HT1080 (cell line): ENCODE measurements at places on chromosomes 7 and 10.
A peak's percentile ranks its signal among the peaks of the same experiment; 100 is the strongest.

GRCh38 chr7:44158873-44159631 lies 17.9 kb upstream of the MYL7 start:
- no peak for DNase-seq

GRCh38 chr10:6580279-6581029 lies 378 bp upstream of the PRKCQ start:
- peak; percentile 56 for DNase-seq

GRCh38 chr7:157897681-157898080 lies 560.9 kb downstream of the DNAJB6 start:
- no peak for DNase-seq

GRCh38 chr10:30192846-30193608 lies 133.6 kb upstream of the JCAD start:
- DNase-seq: no peak

- DNase-seq: no peak
These were observed 2.3 kb upstream of the KCNIP2 start for GRCh38 chr10:101845893-101846292.

DNA sequence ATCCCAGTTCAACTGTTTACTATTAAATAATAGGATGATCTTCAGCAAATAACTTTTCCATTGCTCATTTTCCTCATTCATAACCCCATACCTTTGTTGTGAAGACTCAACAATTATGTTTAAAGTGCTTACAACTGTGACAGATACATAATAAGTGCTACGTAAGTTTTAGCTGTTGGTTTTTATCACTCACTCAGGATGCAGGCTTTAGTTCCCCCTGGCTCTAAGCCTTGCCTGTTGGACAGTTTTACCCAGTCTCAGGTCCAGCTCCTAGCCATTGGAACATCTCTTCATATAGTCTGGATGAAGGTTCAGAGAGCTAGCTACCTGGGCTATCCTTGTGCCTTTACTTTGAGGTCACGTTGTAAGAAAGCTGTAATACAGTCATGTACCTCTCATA lies 353.2 kb downstream of the CRPPA start:
- DNase-seq: no peak

DNA sequence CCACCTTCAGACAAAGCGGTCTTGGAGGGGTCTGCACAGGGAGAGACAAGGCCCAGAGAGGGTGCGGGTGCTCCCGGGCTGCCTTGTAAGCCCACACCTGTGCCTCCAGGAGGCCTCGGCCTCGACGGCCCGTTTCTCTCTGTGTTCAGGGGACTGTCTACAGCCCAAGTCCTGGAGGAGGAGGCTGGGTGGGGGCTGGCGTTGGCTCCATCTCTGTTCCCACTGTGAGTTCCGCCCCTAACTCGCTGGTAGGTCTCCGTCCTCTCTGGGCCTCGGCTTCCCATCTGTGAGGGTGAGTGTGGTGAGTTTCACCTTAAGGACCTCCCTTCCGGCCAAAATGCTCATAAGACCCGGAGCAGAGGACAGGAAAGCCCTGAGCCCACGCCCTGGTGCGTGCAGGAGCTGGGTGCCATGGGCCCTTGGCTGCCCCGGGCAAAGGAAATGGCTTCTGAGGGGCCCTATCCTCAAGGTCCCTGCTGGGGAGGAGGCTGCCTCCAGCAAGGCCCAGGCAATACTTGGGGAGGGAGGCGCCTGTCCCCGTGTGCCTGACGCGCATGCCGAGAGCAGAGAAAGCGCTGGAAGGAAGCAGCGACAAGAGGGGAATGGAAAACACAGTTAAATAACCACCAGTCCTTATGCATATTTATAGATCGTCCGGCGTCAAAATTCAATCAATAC lies 276.8 kb downstream of the ELFN1 start:
- DNase-seq: no peak

- DNase-seq: no peak
These were observed 40.1 kb upstream of the STRIP2 start for GRCh38 chr7:129394101-129394500.

DNA sequence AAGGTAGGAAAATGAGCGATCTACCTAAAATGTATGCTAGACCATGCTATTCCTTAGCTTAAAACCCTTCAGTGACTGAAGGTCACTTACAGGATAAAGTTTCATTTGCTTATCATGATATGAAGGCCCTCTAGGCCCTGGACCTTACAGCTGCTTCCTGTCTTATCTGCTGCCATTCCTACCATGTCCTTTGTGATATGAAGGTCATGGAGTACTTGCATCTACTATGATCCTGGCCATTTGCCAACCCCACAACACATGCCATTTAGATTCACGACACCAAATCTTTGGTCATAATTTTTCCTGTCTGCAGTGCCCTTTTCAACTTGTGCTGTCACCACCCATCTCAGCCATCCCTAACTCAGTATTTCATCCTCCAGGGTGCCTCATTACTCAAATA lies 181.8 kb upstream of the MDFIC start:
- no peak for DNase-seq

DNA sequence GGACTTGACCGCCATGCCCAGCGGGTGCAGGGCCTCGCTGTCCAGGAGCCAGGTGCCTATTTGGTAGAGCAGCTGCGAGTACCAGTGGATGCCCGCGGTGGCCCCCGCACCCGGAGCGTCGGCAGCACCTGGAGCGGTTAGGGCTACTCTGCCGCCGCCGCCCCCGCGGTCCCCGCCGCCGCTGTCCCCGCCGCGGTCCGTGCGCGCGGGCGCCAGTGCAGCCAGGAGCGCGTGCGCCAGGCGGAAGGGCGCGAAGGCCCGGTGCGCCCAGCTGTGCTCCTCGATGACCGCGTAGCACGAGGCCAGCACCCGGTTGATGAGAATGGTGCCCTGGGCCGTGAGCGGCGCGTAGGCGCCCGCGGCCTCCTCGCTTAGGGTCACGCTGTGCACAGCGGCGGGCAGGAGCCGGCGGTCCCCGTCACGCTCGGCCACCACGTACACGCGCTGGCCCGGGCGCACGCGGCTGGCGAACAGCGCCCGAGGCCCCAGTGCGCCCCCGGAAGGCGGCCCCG lies 9.3 kb downstream of the SHH start:
- no peak for DNase-seq

- no peak for DNase-seq
These were observed 20.9 kb downstream of the SLC25A16 start for GRCh38 chr10:68506411-68506810.

DNA sequence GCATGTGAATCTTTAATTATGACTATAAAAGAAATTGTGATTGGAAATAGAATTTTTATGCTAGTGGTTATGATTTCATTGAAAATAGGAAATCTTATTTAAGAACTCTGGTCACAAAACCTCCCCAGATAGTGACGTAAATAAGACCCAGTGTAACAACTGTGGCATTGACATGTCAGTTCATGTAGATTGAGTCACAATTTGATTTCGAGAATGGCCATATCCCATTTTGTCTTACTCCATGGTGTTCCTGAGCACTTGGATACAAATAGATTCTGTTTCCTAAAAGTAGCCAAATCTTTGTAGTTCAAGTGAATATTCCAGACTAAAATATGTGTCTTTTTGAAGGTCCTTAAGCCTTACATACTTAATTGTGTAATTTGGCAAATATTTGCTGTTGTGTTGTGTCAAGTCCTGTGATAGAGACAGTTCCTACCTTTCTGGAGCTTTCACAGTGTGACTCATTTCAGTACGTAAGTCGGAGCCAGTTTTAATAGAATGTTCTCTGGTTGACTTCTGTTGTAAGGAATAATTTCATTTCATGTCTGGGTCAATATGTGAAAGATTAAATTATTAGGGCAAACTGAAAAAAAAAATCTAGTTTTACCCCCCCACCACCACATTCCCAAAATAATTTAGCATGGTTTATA lies 37.1 kb upstream of the TOMM7 start:
- no peak for DNase-seq

DNA sequence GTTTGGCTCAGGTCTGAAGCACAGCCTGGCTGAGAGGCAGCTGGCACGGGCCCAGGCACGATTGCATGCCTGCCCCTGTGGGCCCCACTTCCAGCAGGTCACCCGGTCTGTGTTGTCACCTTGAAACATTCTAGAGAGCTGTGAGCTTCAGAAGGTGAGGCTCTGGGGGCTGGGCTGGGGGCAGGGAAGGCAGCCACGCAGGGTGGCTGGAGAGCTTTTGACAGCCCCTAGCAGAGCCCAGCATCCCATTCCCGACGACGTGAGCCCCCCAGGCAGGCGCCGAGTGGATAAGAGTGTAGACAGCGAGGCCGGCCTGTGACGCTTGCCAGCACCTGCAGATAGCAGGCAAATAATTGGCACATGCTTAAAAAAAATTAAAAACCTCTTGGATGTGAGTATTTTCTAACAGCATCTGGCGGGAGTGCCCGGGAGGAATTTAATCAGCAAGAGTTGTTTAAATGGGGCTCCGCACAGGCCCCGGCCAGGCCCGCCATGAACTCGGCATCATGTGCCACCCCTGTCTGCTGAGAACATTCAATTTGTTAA lies 212.0 kb upstream of the TBX20 start:
- DNase-seq: no peak

GRCh38 chr10:110207805-110208613 lies 604 bp downstream of the MXI1 start:
- DNase-seq: no peak

- no peak for DNase-seq
These were observed 38.1 kb upstream of the GRM8 start for GRCh38 chr7:127290801-127291361.

- DNase-seq: no peak
These were observed 26.6 kb downstream of the DIP2C start for GRCh38 chr10:662686-663465.

DNA sequence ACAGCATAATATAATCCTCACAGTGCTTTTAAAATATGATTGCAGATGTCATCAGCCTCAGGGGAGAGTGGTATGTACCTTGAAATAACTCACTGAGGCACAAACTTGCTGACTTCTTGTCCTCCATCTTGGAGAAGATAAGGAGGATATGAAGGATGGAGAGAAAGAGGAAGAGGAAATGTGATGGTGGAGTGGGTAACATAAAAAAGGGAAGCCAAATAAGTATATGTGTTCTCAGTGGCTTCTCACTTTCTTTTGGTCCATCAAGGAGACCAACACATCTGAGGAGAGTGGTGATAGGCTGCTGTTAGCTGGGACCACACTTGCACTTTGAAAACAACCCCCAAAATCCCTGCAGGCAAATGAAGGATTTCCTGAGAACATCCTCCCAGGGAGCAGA lies 21.6 kb upstream of the ZNF37A start:
- no peak for DNase-seq

DNA sequence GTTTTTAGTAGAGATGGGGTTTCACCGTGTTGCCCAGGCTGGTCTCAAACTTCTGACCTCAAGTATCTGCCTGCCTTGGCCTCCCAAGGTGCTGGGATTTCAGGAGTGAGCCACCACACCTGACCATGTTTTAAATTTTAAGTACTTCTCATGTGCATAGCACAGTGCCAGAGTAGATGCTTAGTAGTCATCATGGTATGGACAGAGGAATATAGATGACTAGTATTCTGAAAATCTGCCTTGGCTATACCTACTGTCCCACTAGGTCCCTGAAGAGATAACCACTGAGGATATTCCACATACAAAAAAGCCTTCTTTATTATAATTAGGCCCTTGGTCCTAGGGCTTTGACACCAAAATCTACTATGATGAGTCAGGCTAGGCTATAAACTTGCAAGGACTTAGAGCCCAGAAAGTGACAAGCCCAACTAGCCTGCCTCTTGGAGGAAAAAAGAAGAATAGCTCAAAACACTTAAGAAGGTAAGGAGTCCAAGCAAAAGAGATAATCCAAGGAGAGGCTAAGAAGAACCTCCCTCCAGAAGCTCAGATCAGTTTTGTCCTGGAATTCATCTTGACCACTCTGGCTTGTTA lies 34.0 kb downstream of the LUC7L2 start:
- no peak for DNase-seq

DNA sequence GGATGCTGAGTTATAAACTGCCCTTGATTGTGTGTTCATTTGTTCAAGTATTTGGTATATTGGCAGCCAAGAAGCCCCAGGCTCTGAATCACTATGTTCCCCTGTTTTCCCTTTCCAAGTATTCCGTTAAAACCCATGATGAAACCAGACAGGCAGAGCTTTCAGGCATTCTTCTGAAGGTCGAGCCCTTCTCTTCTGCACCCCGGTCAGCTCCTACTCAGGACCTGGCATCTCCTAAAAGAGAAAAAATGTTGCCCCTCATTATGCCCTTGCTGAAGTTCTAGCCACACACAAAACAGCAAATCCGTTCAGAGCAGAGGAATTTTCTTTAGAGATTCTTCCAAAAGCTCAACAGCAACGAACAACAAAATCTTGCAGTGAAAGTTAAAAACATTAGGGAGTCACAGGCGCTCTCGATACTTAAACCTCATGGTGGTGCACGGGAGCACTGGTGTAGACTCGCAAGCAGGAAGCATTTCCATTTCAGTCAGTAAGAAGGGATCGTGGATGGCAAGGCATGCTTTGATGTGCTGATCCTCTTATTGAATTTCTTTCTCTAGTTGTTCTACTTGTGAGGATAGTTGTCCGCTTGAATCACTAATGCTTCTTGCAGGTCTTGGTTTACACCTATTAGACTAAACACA lies 264.9 kb downstream of the SKIDA1 start:
- DNase-seq: no peak

DNA sequence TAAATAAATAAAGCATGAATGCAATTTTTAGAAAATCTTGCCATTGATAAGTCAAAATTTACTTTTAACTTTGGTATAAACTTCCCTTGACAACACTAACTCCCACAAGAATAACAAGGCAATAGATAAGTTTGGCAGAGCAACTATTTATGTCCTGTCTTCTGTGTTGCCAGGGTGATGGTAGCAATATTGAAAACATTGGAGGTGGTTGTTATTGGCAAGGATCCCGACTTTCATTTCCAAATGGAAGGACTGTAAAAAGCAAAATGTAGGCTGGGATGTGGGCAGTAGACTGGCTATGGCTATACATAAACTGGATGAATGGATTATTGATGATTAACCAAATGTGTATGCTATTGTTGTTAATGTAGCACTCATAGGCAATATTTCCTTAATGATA lies 134.9 kb upstream of the CACNA2D1 start:
- peak; percentile 13 for DNase-seq

DNA sequence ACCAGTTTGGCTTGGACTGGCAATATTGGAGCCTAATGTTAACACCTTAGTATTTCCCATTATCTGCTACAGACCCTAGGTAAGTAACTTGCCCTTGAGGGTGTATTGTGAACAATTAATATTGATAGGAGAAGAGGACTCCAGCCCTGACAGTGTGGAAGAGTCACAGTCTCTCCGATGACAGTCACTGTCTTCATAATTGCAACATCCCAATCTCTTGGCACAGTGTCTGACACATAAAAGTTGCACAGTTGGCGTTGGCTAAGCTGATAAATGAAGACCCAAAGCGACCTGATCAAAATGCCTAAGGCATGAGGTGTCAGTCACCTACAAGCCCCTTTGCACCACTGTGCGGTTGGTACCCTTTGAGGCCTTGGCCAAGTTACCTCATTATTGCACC lies 154.7 kb upstream of the AOAH start:
- DNase-seq: no peak
